Adrenal gland (tissue), 19 donors: ENCODE measurements at places on chromosomes 3 and 15. TPM values are rescaled to one million over a fixed set of nuclear protein-coding genes. Genes with fewer than 3 reads are reported as not detected.

- DNase-seq = no peak
Observed at GRCh38 chr3:119235151-119235550, 5.5 kb downstream of the B4GALT4 start.

DNA sequence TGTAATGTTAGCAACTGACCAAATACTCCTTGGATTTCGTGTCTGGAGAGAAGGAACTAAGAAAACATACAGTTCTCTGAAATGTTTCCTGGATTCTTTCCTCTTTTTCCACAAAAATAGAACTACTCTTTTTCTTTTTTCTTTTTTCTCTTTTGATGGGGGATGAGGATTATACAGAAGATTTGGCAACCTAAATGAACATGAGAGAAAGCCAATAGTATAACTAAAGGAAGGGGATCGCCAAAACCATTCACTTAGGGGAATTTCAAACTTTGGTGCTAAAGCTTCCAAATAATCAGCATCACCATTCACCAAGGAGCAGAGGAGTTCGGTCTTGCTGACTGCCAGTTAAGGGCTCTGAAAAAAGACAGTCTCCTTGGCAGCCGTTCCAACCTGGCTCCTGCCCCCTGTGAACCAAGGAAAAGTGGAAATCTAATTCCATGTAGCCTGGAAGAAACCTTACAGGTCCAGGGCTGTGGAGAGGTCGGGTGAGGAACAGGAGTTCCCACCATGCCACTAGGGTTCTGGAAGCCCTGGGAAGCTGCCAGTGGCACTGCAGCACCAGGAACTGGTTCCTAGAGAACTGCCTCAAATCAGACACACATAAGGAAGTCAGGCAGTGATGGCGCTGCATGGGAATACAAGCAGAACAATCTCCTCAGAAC lies 176.9 kb downstream of the TNIK start:
- DNase-seq = no peak

SUCNR1 gene
- total RNA-seq = 1.8 TPM

COLQ gene
- 1.7 TPM for total RNA-seq

DNA sequence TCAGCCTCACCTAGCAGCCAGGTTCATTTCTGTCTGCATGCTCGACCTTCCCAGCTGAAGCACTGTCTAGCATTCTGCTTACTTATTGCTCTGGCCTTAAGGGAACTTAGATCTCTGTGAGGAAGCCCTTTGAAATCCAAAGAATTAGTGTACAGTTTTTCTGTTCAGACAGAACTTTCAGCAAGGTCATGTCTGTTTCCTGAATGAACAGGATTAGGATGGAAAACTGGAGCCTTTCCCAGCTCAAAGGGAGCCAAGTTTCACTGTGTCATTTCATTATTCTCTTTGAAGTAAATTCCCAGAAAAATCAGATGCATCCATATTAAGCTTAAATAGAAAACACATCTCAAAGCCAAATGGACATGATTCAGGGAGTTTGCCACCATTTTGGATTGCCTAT lies 457.3 kb upstream of the KCNMB2 start:
- DNase-seq = peak; percentile 73
